ENCODE measurements at places on chromosomes 11 and 22.

GRCh38 chr22:50445071-50445879, 29.6 kb downstream of the SBF1 start:
- DNase-seq = no peak

- DNase-seq = no peak
Measured at GRCh38 chr11:84455691-84456090, 1169.5 kb upstream of the CCDC90B start.

DNA sequence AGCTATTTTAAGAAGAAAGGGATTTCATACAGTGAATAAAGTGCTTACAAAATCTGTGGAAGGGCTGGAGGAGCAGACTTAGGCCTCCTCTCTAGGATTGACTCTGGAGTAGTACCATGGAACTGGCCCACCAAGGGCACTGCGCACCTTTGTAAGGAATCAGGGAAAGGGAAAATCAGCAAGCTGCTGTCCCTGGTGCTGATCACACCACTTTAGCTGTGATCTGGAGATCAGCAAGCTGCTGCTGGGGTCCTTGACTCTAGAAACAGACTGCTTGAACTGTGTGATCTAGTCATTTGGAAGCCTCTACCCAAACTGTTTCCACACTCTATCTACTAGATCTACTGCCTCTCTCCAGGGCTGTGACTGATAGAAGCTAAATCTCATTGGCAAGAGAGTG, 18.4 kb upstream of the TECTA start:
- no peak for DNase-seq

DNA sequence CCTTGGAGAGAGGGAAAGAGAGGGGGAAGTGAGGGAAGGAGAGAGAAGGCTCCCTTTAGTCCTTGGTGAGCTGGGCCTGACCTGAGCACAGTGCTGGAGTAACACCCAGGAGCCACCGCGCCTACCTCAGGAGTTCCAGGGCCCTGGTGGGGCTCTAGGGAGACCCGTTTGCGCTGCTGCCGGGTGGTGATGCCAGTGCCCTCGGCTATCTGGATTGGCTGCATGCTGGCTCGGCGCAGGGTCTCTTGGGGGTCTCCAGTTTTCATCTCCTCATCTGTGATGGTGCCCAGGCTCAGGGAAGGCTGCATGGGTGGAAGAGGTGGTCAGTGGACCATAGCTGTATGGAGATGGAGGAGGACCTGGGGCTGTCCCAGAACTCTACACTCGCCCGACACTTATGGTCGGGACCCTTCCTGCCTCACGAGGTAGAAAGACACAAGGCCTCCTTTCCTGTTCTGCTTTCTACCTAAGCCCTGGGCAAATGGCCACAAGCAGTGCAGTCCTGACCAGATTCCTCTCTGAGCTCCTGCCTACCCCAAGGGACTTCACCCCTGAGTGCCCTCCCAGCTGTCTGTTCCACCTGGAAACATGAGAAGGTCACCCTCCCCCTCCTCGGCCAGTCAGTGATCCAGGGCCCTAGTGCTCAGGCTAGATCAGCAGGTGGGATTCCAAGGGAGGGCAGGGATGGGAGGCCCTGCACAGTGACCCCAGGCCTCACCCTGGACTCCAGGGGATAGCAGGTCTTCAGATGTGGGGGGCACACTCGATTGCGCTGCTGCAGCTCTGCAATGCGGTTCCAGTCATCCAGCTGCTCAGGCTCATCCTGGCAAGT, 6.0 kb downstream of the IL18BP start:
- no peak for DNase-seq

DNA sequence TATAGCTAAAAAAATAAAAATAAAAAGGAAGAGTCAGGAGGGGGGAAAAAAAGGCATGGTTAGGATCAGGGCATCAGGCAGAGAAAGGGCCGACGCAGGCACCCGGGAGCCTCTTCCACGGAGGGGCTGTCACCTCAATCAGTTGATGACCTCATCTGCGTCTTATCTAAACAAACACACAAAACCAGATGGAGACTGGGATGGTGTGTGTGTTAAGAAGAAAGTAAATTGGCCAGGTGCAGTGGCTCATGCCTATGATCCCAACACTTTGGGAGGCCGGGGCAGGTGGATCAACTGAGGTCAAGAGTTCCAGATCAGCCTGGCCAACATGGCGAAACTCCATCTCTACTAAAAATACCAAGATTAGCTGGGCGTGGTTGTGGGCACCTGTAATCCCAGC, 63.6 kb downstream of the DHCR7 start:
- no peak for DNase-seq

- no peak for DNase-seq
Measured at GRCh38 chr11:112293614-112294013, 33.0 kb upstream of the PLET1 start.

DNA sequence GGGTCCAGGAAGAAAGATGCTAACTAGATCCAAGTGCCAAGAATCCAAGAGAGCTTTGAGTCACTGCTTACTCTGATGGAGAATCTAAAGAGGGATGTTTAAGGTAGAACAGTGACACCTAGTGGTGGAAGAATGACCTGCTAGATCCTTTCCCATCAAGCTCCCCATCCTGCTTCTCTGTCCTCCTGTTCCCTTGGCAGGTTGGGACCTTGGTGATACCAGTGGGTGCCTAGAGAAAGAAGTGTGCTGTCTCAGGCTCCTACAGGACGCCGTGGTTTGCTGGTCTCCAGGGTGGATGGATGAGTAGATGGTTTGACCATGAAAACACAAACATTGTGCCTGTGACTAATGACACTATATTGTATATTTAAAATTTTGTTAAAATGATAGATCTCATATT, 383.7 kb downstream of the TMEM135 start:
- DNase-seq = peak; percentile 79

DNA sequence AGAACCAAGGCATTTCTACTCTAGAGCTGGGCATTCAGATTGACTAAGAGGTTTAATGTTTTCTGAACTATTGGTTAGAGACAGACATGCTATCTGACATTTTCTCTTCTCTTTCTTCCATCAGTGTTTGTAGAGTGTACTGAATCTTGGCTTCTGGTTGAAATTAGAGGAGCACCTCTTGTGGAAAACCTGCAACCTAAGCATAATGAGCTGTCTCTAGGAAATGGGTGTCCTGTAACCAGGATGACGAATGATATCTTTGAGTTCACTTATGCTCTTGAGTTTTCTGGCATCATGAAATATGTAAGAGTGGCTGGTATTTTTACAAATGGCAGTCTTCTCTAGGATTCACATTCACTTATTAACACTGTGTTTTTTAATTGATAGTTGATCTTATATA, 19.4 kb downstream of the OOSP4A start:
- DNase-seq = no peak

DNA sequence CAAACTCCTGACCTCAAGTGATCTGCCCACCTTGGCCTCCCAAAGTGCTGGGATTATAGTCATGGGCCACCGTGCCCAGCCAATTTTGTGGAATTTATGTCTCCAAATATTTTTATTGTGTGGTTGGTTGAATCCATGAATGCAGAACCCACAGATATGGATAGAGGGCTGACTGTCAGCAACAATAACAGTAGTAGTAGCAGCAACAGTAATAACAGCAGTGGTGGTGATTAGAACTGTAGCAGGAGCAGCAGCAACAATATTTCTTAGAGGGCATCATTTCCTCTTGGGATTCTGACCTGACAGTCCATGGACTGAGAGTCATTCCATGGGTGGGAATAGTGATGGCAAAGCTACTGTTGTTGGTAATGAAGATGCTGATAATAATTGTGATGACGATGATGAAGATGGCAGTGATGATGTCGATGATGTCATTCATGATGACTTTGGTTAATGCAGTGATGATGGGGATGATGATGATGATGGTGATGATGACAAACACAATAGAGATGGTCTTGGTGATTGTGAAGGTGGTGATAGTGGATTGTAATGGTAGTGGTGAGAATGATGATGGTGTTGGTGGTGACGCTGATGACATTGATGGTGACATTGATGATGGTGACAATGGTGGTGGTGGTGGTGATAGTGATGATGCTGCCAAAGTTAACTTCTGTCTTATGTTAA, 13.9 kb upstream of the CD82 start:
- no peak for DNase-seq

- no peak for DNase-seq
Measured at GRCh38 chr22:36904260-36904880, 9.1 kb upstream of the CSF2RB start.

All from hippocampal formation (tissue), 2 donors.